ENCODE measurements at places on chromosomes 5 and 9. TPM values are rescaled to one million over a fixed set of nuclear protein-coding genes. Genes with fewer than 3 reads are reported as not detected.

DNA sequence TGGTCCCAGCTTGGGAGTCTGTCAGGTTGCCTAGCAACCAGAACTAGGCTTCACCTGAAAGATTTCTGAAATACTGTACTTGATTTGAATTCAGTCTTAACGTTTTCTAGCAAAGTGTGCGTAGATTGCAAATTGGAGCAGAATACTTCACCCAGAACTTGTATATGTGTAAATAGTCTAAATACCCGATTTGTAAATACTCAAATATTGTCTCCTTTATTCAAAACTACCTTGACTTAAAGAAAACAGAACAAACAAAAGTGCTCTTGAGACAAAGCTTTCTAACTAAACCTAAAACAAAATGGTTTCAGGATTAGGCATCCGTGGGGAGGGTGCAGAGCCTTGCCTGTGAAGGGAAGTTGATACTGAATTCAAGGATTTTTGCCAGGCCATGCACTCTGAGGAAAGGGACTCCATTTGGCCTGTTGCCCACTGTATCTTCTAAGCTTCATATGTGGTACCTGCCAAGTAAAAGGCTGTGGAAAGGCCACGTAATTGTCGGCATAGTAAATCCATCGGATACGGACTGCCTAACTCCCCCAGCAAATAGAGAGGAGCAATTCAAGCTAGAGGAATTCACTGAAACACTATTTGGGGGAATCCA lies 744 bp upstream of the HMGCS1 start:
- H3K36me3 ChIP-seq: no peaks in the 10 kb centered on the region
- H3K4me1 ChIP-seq: peaks cover 30% of the 10 kb centered on the region
- peak overlapping the region; percentile 96 for H3K4me3 ChIP-seq
- peak overlapping the region; percentile 95 for H3K27ac ChIP-seq
- H3K27me3 ChIP-seq: no peaks in the 10 kb centered on the region

- no peaks in the 10 kb centered on the region for H3K27me3 ChIP-seq
- H3K36me3 ChIP-seq: no peaks in the 10 kb centered on the region
- peak overlapping the region; percentile 80 for H3K4me3 ChIP-seq
- H3K4me1 ChIP-seq: peaks cover 40% of the 10 kb centered on the region
- DNase-seq: peak; percentile 44
- H3K27ac ChIP-seq: no peak overlapping the region
Measured at GRCh38 chr9:136244122-136244968, 1.3 kb downstream of the QSOX2 start.

DNA sequence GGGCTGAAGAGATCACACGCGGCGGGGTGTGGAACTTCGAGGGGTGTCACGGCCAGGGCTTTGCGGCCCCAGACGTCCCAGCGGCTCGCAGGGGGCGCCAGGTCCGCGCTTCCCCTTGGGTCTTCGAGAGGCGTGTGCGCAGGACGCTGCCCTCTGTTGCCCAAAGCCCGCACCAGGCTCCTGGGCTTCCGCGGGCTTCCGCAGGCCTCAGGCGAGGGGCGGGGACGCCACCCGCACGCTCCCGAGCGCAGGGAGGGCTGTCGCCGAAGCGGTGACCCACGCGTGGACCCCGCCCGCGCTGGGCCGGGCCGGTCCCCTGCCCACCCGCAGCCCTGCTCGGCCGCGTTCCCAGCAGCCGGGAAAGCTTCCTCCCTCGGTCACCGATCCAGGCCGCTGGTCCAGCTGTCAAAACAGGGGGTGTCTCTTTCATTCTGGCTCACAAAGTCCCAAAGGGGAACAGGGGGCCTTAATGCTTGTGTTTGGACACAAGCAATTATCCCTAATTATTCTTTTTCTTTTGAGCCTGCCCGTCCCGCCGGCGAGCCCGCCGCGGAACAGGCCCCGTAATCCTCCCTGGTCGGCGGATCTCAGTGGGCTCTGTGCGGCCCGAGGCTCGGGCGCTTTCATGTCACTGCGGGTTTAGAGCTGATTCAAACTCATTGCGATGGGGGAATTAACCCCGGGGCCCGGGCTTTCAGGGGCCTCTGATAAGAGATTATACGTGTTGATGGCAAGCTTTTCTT lies 60.6 kb downstream of the TMEM174 start:
- H3K4me3 ChIP-seq: peak overlapping the region; percentile 45
- no peak for DNase-seq
- no peaks in the 10 kb centered on the region for H3K36me3 ChIP-seq
- peaks cover 37% of the 10 kb centered on the region for H3K4me1 ChIP-seq
- H3K27me3 ChIP-seq: peaks cover 71% of the 10 kb centered on the region

GRCh38 chr5:149857499-149857898 lies 87.1 kb downstream of the PDE6A start:
- H3K4me3 ChIP-seq: no peak overlapping the region
- H3K27ac ChIP-seq: peak overlapping the region; percentile 45
- no peaks in the 10 kb centered on the region for H3K36me3 ChIP-seq
- H3K4me1 ChIP-seq: no peaks in the 10 kb centered on the region

Gene CLPTM1L
- total RNA-seq: 200 TPM

DNA sequence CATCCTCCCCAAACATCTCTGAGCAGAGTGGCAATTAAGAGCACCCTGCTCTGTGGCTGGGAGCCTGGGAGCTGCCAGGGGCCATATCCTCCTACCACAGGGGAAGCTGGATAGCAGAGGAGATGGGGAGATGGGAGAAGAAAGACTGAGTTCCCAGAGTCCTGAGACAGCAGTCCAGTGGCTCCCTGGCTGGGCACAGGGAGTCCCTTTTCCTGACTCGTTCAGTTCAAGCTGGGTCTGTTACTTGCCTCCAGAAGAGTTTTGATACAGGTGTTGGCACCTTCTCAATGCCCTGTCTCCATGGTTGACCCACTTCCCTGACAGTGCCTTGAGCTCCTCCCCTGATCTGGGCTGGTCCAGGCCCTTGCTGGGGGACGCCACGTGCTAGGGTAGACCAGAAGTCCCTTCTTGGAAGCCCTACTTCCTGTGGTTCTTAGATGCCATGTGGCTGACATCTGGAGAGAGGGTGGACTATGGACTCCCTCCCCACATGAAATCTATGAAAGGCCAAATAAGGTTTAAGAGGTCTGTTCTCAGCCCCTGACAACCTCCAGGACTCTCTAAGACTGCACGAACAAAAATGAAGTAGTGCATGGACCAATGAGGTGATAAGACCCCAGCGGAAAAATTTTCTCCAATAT lies 166.2 kb downstream of the AUH start:
- H3K36me3 ChIP-seq: no peaks in the 10 kb centered on the region
- DNase-seq: no peak
- peak overlapping the region; percentile 99 for H3K27ac ChIP-seq
- no peaks in the 10 kb centered on the region for H3K27me3 ChIP-seq

Data from stomach (tissue), 19 donors.